NCI-H1436 treated with DMSO at 0.1 percent for 48 hours (cell line): ENCODE measurements at places on chromosomes 4 and X.

DNA sequence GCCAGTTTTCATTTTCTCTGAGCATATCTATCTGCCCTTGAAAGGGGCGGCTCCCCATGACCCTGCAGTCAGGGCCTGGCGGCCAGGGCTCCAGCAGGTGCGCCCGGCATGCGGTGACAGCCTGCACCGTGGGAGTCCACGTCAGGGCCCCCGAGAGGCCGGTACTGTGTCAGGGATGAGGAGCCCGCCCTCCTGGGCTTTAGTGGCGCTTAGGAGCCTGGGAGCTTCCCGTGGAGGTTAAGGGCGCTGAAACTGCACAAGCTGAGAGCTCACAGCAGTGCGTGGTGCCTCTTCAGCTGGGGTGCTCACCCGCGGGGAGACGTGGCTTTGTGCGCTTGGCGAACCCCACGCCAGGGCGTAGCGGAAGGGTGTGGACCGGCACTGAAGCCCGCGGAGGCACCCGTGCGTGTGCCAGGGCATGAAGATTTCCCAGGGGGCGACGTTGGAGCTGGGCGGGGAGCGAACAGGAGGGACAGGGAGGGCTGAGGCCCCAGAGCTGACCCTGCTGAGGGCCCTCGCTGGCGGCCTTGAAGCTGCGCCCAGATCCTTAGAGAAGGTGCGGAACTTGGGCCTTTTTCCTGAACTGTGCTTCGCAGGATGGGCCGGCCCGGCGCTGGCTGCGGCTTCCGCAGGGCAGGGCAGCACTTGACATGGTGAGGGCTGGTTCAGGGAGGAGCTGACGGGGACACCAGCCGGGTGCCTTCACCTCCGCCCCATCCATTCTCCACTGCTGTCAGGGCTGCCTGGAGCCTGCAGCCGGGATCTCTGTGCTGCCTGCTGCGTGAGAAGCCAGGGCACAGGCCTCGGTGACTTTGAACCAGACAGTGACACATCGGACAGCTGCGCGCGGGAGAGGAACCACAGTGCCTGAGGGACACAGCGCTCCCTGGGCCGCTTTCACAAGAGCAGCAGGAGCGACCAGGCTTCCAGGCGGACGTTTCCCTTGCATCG is 32.9 kb downstream of the HTT-AS start:
- DNase-seq: no peak

DNA sequence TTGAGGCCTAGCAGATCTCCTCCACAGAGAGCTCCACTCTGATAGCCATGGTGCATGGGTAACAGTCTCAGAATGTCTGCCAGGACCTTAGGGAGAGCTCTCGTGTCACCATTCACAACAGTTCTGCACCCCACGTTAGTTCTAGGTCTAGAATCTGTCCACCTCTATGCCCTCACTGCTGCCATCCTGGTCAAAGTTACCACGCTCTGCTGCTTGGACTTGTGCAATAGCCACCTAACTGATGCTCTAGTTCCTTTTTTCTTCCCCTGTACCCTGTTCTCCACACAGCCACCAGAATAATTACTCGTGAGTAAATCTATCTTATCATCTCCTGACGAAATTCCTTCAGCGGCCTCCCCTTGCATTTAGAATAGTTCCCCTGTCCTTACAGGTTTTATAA is 268.8 kb upstream of the GATB start:
- DNase-seq: no peak

- DNase-seq: no peak
Observed at GRCh38 chr4:8085491-8086117, 73.0 kb downstream of the ABLIM2 start.

GRCh38 chr4:121227341-121227792 is 63.2 kb upstream of the TNIP3 start:
- DNase-seq: no peak

DNA sequence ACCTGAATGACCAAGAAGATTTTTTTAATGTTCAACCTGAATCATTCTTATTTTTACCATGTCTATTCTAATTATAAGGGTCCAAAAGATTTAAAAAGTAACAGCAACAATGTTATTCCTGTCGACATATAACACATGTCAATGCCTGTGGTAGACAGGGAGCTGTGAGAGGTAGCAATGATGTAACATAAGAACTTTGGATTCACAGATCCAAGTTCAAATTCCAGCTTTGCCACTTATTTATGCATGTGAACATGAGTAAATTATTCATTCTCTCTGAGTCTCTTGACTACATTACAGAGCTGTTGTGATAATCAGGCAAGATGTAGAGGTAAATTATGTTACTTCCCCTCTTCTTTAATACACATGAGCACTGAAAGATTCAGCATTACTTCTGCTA is 54.5 kb downstream of the KLHL8 start:
- no peak for DNase-seq

DNA sequence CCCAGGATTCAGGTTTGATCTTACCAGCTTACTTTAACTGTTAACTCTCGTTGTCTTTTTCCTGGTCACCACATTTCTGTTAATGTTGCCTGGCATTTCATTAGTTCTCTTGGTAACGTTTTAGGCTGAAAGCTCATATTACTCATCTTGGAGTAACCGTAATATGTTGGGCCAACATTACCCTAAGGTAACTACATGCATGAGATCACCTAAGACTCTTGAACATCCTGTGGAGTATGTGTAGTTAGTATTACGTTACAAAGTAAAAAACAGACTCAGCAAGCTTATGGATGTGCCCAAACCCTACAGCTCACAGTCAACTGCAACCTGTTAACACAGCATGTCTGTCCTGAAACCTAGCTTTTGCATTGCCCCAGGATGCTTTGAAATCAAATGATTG is 203.3 kb upstream of the HS3ST1 start:
- no peak for DNase-seq

DNA sequence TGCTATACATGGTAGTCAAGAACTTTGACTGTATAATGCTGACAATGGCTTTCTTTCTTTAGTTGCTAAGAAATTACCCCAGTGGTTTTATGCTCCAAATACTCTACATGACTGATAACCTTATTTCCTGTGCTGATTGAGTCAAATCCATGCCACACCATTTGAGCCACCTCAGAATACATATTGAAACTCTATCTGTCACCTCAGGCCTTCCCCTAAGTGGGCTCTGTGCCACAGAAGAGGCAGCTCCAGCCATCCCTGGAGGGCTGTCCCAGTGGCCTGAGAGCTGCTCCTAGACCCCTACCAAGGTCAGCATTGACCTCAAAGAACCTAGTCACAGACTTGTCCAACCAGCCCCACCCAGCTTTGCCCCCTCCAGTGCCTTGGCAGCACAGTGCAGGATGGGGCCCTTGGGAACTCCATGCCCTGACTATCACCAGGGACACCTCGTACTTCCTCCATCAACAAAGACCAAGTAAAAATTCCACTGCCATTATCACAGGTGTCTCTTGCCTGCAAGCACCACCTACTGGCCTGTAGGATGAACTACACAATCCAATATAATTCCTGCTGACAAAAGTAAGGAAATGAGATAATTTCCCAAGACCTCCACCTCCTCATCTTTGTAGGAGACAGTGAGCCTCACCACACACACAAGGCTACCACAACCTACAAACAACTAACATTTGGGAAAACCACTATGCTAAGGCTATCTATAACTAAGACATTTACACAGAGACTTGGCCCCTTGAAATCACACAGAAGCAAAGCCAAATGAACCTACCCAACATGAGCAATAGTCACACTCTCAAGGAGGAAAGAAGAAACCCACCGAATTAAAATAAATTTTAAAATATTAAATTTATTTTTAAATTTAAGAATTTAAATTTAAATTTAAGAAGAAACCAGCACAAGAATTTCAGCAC is 239.9 kb downstream of the NKX6-1 start:
- DNase-seq: no peak

DNA sequence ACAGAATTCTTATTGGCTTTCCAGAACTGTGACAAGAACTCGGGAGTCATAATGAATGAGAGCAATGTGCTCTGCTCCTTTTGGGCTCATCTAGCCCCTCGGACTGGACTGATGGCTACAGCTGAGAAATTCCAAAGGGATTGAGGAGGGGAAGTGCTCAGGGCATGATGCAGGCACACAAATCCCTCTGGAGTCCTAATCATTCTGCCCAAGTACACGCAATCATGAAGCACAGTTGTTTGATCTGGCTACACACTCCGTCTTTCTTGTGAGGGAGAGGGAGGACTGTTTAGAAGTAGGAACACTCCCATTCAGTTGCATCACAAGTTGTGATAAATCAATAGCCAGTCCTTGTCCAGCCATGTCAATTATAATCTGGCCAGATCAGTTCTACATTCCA is 237.5 kb downstream of the COL25A1 start:
- DNase-seq: no peak
